ENCODE measurements at places on chromosomes 11 and 22.

DNA sequence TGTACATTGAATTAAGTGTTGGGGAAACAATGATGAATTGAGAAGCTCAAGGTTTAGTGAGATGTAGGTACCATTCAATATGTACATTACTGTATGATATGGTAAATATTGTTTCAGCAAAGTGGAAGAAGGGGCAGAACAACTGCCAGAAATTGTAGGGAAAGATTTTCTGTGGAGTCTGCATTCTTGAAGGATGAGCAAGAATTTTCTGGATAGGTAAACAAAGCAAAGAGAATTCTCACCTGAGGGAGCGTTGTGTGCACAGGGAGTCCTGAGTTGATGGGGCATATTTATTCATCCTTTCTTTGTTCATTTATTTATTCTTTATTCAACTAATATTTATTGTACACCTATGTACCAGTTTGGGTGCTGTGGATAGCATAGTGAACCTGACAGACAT, 83.2 kb downstream of the TMEM135 start:
- no peak for DNase-seq

DNA sequence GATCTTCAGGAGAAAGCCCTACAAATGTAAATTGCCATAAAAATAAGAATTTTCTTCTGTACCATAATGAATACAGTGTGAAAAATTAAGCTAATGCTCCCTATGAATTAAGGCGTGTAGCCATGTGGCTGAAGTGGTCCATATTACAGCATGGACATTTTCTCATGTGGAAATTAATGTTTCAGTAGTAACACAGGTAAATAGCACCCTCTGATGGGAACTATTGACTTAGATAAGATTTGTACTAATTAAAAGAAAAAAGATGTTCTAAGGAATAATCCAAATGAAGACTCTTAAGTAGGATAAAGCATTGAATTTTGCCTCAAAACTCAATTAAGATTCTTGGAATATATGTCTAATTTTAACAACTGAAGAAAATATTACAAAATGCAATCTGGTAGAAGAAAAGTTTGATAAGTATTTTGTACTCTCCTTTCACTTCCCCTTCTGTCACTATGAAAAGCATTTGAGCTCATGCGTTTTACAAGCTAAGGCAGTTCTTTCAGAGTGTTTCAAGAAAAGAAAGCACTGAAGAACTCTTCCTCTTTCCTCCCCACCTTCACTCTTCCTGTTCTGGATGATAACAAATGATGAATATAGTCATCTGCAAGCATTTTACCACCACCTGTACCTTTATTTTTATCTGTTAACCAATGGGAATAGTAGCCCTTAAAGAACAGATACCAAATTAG, 9.9 kb upstream of the OR8D2 start:
- peak; percentile 82 for DNase-seq

GRCh38 chr11:69520186-69520916, 38.9 kb downstream of the LINC01488 start:
- no peak for DNase-seq

- peak; percentile 94 for DNase-seq
Observed at GRCh38 chr11:5689551-5689983, at the start of gene TRIM22. TSS of gene TRIM22 (plus strand) at chr11:5689790. CDS start at chr11:5696233, 6,443 bp downstream.

- DNase-seq, result no peak
Observed at GRCh38 chr11:111469200-111469599, 43.0 kb downstream of the BTG4 start.

DNA sequence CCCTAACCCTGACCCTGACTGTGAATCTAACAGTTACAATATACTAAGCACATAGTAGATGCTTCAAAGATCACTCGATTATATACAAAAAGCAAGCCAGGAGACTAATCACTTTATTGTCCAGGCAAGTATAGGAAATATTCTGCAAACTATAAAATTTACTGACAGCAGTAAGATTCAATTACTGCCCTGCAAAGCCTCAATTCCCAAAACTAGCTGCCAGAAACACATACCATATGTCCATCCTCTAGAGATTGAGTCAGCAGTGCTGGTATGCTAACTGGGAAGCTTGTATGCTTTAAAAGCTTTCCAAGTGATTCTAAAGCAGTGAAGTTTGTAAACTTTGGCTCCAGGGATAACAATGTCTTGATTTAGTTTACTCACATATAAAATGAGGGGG, 26.1 kb downstream of the CSTF3 start:
- no peak for DNase-seq

- no peak for DNase-seq
Observed at GRCh38 chr11:132131047-132131446, 760.6 kb downstream of the NTM start.

GRCh38 chr11:44285756-44286155, 24.2 kb downstream of the ALX4 start:
- DNase-seq, result no peak

DNA sequence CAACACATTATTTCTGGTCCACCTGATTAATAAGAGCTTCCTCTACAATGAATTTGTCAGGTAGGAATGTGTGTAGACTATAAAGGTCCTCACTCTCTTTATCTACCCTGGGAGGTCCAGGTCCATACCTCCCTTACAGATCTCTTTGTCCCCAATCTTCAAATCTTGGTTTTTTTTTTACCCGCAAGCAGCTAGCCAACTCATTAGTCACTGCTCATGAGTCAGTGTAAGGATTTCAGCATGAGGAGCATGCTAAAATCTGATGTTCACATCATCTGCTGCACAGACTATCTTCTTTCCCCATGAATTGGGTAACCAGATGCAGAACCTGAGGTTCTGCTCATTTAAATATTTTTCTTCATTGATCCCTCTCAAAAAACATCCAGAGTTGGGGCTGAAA, 397.0 kb upstream of the ISX start:
- no peak for DNase-seq

- no peak for DNase-seq
Observed at GRCh38 chr22:36391638-36392037, 3.9 kb upstream of the MYH9 start.

DNA sequence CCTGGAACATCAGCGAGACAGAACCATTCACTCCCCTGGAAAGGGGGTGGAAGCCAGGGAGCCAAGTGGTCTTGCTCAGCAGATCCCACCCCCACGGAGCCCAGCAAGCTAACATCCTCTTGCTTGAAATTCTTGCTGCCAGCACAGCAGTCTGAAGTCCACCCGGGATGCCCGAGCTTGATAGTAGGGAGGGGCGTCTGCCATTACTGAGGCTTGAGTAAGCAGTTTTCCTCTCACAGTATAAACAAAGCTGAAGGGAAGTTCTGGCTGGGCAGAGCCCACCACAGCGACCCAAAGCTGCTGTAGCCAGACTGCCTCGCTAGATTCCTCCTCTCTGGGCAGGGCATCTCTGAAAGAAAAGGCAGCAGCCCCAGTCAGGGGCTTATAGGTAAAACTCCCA, 764.8 kb upstream of the LUZP2 start:
- no peak for DNase-seq

DNA sequence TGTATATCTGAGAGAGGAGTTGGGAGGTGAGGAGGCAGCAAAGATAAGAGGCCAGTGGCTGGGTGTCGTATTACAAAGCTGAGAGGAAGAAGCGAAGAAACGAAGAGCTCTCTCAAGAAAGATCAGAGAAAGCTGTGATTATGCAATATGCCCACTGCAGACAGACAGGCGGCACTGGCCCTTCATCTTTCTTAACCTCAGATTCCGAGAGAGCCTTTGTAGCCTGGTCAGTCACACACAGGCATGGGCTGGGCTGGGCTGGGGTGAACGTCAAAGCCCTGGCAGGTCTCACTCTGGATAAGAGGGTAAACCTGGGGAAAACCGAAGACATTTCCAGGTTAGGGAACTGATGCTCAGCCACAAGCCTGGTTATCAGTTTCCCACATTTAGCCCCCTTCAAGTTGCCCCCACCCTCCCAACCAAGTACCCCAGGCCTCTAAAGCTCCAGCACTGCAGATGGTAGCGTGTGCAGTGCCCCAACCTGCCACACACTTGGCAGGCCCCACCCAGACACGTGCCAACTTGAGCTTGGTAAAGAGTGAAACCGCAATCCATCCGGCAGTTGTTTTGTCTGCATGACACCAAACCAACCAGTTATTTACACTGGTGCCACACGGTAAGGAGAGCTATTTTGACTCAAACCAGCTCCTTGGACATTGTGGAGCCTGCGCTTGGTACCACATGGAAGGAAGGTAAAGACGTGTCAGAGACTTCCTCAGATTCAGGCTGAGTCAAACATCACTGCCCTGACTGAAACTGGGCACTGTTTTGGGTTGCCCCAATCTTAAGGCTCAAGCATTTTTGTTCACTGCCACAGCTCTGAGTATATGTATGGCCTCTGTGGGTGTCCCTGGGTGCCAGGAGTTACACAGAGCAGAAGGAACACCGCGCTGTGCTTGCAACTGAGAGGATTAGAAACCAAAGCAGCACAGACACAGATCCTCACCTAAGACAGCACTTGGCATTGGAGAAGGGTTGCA, 135.9 kb downstream of the FDX1 start:
- DNase-seq, result no peak

- DNase-seq, result no peak
Observed at GRCh38 chr11:125873881-125874555, 13.4 kb upstream of the HYLS1 start.

DNA sequence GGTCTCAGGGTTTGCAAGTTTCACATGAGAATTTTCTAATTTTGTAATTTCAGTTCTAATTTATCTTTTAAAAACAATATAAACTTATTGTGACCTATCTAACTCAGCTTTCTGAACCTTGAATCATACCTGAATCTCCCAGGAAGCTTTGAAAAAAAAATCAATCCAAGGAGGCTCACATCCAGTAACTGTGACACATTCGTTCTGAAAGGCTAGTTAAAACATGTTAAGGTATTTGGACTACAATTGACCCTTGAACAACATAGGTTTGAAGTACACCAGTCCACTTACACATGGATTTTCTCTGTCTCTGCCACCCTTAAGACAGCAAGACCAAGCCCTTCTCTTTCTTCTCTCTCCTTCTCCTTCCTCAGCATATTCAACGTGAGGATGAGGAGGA, 40.0 kb downstream of the DDI1 start:
- no peak for DNase-seq

- no peak for DNase-seq
Observed at GRCh38 chr11:124748481-124749343, 3.3 kb downstream of the VSIG2 start.

- DNase-seq, result no peak
Observed at GRCh38 chr22:38446018-38446601, 8.9 kb downstream of the KCNJ4 start.

GRCh38 chr11:32259641-32260081, 168.8 kb downstream of the RCN1 start:
- no peak for DNase-seq

DNA sequence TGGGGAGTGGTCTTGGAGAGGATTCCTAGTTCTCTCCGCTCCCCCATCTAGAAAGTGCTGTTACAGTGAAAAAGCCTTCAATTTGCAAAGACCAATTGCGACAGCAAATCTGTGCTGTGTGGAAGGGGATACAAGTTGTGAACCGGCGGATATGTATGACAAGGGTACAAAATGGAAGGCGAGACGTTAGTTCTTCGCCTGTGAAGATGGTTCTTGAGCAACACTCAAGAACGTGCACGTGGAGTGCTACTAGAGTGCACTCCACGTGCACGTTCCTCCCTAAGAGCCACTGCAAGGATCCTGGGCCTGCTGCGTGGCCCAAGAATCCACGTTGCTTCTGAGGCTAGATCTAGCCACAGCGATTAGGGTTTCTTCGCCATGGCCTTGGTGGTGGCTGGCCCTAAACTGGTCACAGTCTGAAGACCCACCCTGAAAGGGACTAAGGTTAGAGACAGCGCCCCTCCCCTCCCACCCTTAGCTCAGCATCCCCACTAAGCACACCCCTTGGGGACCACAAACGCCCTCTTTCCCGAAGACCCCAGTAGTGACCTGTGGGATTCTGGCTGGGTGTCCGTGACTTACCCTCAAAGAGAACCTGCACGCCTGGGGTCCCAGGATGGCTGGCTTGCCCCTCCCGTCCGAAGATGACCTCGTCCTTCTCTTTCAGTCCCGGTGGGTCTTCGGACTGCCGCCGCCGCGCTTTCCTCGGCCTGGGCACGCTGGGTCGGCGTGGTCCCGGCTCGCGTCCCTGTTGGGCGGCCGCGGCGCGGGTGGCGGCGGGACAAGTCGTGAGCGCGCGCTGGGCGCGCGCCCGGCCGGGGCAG, 519 bp upstream of the PDE3B start:
- DNase-seq, result no peak

GRCh38 chr22:32911503-32911902, 110.0 kb downstream of the TIMP3 start:
- no peak for DNase-seq

GRCh38 chr11:34576331-34576730, 44.6 kb upstream of the EHF start:
- DNase-seq, result no peak
